Fibroblast of gingiva (primary cell): ENCODE measurements at places on chromosomes 2 and 18.

- no peak for DNase-seq
Observed at GRCh38 chr2:217794133-217794986, 208.4 kb downstream of the TNS1 start.

- peak; percentile 42 for DNase-seq
Observed at GRCh38 chr2:234564699-234565098, 67.8 kb upstream of the ARL4C start.

- no peak for DNase-seq
Observed at GRCh38 chr18:21903709-21904108, 163.1 kb downstream of the MIB1 start.

DNA sequence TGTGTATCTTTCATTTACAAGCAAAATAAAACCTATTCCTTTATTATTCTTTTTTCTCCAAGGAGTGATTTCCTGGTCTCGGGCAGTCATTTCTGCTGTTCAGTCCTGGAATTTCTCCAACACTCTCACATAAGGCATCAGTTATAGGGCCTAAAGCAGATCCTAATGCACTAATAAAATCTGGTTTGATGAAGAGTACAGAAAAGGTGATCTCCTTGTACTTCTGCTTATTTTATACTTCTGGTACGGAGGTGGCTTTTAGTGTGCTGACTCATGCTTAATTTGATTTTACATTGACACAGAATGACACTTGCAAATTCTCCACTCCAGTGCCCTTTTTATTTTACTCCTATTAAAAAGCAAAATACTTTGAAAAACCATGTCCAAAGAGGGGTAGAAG, 157.4 kb downstream of the DOK6 start:
- DNase-seq: no peak

DNA sequence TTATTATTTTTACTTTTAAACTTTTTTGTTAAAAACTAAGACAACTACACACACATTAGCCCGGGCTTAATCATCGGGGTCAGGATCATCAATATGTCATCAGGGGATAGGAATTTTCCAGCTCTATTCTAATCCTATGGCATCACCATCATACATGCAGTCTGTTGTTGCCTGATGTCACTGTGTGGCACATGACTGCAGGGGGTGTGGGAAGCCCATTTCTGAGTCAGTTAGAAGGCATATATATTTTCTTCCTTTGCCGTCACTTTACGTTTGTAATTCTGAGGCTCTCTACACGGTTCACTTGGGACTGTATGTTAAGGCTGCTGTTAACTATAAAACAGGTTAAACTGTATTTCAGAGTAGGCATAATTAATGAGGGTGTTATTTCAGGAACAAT, 144.4 kb upstream of the ITGA6 start:
- peak; percentile 65 for DNase-seq

- no peak for DNase-seq
Observed at GRCh38 chr2:55022476-55022875, 27.8 kb downstream of the RTN4 start.

GRCh38 chr18:32803568-32803967, 30.7 kb upstream of the KLHL14 start:
- DNase-seq: no peak

DNA sequence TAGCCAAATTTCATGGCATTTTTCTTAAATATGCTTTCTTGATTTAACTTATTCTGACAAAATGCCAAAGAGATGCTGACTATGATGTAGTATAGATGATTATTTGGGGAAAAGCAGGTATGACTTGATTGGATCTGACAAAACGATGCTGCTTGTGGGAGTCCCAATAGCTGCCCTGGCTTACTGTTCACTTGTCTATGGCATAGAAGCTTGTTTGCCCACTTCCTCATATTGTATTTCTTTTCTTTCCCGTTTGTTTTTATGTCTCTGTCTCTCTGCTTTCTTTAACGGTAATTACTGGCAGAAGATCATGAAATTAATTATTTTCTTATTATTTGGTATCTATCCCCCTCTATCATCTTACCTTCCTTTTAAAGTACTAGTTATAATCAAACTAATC, 43.0 kb downstream of the EPC2 start:
- no peak for DNase-seq
